Nephron progenitor cell (in vitro differentiated cells): ENCODE measurements at places on chromosomes 16 and 17.
A peak's percentile ranks its signal among the peaks of the same experiment; 100 is the strongest.

DNA sequence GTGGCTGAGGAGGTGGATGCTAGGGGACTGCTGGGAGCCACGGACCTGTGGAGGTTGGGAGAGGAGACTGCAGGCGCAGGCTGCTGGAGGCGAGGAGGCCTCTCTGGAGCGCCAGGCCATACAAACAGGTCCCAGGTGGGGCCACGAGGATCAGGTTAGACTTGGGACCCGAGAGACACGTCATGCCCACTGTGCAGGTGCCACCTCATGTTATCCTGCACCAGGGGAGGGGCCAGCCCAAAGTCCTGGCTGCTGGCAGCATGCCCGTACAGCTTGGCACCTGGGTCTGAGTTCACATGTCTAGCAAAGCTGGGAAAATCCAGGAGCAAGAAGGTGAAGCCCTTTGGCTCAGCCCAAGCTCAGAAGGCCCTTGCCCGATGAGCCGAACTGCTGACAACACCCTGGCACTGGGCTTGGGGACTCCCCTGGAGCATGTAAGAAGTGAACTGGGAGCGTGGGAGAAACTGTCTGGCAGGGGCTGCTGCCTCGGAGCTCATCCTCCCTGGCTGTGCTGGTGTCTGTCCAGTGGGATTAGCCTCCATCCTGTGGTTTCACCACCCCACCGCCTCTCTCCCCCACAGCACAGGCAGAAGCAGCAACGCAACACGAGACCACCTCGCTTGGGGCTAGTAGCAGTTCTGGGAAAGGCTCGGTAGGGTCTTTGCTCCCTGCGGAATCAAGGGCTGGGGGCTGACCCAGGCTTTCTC, 5.3 kb downstream of the ARHGDIA start:
- DNase-seq: no peak

GRCh38 chr16:50282955-50283631, 16.7 kb downstream of the ADCY7 start:
- no peak for DNase-seq

- no peak for DNase-seq
These were observed 115.6 kb downstream of the CCDC182 start for GRCh38 chr17:57629470-57629869.

GRCh38 chr17:13129356-13129755, 111.5 kb upstream of the ELAC2 start:
- DNase-seq: no peak

DNA sequence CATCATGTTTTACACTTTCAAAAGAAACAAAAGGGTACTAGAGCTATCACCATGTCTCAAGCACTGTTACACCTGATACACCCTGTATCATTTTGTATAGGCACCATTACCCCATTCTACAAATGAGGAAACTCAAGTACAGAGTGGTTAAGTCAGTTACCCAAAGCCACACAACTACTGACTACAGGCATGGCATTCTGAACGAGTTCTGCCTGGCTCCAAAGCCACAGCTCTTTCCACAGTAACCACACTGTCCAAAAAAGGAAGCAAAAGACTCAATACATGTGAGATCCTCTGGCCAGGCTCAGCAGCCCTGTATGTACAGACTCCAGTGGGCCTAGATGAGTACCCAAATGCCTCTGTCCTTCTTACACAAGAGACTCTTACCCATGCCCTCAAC, 4.7 kb downstream of the DYNC1LI2 start:
- no peak for DNase-seq

- no peak for DNase-seq
These were observed 3.9 kb downstream of the USP10 start for GRCh38 chr16:84703681-84704080.

DNA sequence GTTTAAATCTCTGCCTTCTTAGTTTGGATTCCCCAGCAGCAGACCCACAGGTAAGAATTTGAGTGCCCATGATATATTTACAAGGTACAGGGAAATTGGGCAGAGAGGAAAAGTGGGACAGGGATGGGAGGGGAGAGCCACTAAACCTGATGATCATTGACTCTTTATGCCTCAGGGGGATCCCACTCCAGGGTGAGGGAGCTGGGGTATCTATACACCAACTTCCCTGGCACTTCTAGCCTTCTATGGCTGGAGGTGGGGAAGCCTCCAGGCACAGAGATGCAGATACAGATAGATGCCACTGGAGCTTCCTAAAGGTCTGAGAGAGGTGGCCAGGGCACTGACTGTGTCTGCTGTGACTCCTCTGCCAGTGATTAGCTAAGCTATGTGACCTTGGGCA, 256.4 kb downstream of the KATNIP start:
- DNase-seq: no peak

DNA sequence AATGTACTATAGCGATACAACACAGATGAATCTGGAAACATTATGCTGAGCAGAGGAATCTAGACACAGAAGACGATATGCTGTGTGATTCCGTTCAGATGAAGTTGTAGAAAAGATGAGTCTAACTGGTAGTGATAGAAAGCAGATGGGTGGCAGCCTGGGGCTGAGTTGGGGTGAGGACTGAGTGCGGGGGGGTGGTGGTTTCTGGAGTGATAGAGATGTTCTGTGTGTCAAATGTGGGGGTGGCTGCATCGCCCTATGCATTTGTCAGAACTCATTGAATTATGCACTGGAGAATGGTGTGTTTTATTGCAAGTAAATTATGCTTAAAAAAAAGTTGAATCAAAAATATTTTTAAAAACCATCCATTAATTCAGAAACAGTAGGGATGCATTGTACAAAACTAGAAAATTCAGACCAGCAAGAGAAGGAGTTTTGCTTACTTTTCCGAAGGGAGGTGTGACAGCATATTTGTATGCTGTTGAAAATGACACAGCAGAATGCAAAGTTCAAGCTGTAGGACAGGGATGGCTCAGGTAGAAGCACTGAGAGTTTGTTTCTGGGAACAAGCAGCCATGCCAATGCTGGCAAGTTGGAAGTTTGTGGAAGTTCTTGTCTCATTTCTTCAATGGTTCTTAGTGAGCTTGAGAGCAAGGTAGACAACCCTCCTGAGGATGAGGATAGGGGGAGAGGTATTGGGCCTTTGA, 13.0 kb upstream of the DRG2 start:
- DNase-seq: no peak

DNA sequence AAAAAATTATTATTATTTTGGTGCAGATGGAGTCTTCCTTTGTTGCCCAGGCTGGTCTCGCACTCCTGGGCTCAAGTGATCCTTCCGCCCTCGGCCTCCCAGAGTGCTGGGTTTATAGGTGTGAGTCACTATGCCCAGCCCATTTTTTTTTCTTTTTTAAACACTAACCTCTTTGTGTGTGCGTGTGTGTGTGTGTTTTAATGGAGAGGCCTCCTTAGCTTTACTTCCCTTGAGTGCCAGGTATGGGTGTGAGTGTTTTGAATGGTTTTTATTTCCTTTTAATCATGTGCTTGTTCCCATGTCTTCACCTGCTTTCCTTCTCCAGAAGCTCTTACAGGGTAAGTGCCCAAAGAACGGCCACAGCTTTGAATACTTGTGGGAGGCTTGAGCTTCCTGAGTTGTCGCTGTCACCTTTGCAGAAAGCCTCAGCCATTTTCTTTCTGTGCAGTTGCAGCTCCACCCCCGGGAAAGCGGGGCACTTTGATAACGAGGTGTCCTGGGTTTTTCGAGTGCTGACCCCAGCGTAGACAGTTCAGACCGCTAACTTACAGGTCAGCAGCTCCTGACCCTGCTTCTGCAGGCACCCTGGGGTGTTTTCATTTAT, 22.6 kb downstream of the AKAP1 start:
- DNase-seq: no peak

DNA sequence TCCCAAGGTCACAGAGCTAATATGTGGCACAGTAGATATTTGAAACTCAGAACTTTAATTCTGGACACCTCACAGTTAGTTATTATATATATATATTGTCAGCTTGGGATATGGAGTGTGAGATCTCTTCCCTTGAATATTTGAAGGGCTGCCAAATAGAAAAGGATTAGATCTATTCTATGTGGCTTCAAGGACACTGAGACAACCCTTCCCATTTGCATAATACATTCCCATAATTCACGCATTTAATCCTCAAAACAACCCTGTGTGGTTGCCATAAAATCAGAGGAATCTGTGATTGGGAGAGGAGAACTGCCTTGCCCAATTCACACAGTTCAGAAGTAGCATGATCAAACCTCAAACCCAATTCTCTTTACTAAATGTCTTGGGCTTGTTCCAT, 365.8 kb upstream of the DYNLRB2 start:
- DNase-seq: no peak

DNA sequence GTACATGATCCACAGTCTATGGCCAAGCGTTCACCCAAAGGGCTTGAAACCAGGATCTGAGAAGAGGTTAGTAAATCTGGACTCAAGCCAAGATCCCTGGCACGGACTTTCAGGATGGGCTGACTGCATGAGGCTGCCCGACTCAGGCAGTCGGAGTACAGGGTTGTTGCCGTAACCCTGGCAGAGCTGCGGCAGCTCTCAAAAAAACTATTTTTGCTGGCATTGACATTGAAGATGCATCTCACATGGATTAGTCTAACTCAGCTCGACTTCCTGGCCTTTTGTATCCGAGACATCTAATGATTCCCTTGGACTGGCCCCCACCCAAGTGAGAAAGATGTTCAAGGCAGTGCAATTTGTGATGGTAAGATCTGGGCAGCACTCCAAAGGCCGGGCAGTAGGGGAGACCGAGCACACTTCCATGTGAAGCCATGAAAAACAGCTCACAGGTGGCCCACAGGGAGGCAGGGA, 6.2 kb downstream of the SLC47A1 start:
- DNase-seq: no peak

GRCh38 chr17:43517615-43518386, 28.3 kb downstream of the ETV4 start:
- DNase-seq: no peak

- no peak for DNase-seq
These were observed 36.2 kb downstream of the ZNF778 start for GRCh38 chr16:89253548-89254287.

GRCh38 chr16:90032674-90033331, 13.5 kb upstream of the DBNDD1 start:
- DNase-seq: no peak

GRCh38 chr16:17469741-17470181, 999 bp downstream of the XYLT1 start:
- DNase-seq: peak; percentile 16

GRCh38 chr17:27751166-27751565, 49.2 kb downstream of the NOS2 start:
- no peak for DNase-seq

GRCh38 chr17:9195411-9195810, 174.1 kb downstream of the NTN1 start:
- DNase-seq: no peak

DNA sequence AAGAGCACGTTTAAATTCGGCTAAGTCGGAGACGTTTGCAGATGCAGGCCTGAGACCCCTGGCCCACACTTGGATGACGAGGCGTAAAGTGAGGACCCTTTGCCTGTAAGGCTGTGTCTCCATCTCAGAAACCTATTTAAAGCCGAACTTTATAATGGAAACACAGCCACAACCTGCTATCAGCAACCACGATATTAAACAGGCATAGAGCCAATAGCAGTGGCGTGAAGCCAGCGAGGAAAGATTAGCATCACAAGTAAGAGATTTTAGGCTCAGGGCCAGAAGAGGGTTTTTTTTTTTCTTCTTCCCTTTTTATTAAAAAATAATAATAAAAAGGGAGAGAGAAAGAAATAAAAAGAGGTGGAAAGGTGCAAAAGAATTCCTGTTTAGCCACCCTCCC, 111.3 kb upstream of the NOL11 start:
- no peak for DNase-seq

DNA sequence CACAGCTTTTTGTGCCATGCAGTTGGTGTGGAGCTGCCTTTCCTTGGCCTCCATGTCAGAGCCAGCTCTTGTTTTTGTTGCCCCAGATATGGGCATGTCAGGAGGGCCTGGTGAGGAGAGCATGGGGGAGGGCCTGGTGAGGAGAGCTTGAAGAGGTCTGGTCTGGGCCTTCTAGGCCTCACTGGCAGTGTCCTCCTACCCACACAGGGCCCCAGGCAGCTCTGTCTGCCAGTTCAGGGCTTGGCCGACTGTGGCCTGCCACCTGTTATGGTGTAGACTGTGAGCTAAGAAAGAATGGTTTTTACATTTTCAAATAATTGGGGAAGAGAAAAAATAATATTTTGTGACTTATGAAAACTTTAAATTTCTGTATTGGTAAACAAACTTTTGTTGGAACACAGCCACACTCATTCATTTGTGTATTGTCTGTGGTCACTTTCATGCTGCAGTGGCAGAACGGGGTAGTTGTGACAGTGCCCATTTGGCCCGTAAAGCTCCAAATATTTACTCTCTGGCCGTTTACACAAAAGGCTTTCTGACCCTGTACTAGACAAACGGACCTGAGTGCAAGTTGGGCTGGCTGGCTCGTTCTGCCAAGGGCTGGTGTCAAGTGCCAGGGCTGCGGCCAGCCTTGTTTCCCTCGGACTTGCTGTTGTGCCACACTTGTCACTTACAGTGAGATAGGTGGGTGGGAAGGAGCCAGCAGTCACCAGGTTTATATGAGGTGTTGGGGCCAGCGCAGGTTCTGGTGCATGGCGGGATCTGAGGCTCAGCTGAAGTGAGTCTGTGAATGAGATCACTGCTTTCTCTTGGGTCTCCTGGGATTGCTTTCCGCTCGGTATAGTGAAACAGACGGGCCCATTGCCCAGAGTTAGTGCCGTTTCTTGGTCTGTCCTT, 18.2 kb downstream of the PGS1 start:
- DNase-seq: no peak

DNA sequence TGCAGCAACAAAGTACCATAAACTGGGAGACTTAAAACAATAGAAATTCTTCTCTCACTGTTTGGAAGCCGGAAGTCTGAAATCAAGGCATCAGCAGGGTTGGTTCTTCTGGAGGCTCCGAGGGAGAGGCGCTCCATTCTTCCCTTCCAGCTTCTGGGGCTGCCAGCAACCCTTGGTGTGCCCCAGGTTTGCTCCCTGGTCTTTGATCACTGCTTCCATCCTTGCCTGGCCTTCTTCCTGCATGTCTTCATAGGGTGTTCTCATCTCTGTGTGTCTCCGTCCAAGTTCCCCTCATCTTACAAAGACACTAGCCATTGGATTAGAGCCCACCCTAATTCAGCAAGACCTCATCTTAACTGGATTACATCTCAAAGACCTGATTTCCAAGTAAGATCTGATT, 35.3 kb upstream of the LRRC75A start:
- DNase-seq: no peak

DNA sequence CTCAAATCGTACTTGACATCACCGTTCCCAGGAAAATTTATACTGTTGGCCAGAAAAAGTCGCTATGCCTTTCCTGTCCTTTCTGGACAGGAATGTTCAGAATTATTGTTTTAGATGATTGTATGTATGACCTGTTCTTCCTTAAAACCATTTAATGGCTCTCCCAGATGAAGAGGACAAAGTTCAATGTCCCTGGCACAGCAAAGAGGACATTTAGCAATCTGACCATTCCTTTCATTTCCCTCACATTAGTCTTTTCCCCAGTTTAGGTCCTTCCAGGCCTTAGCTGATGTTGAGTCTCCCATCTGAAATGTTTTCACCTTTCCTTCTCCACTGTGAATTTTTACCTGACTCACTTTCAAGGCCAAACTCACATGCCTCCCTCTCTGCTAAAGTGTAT, 938.9 kb downstream of the CDH11 start:
- no peak for DNase-seq

GRCh38 chr17:4623249-4623648, 18.2 kb downstream of the ALOX15 start:
- no peak for DNase-seq
